ENCODE measurements at places on chromosomes 12 and 14. TPM values are rescaled to one million over a fixed set of nuclear protein-coding genes. Genes with fewer than 3 reads are reported as not detected.

EFS gene
- total RNA-seq: not detected

- H3K4me3 ChIP-seq: no peak overlapping the region
- no peak for DNase-seq
- peaks cover 7% of the 10 kb centered on the region for H3K4me1 ChIP-seq
- H3K36me3 ChIP-seq: no peaks in the 10 kb centered on the region
- H3K27me3 ChIP-seq: no peaks in the 10 kb centered on the region
- H3K27ac ChIP-seq: no peak overlapping the region
Observed at GRCh38 chr12:116325336-116325664, 47.8 kb upstream of the MED13L start.

- no peaks in the 10 kb centered on the region for H3K27me3 ChIP-seq
- DNase-seq: no peak
- no peak overlapping the region for H3K4me3 ChIP-seq
- no peaks in the 10 kb centered on the region for H3K36me3 ChIP-seq
- H3K27ac ChIP-seq: 0 out of 2 replicates have a peak overlapping the region, but pooled peaks have one; percentile 14
Observed at GRCh38 chr12:100127766-100128511, 14.7 kb downstream of the BLTP3B start.

- peaks cover 5% of the 10 kb centered on the region for H3K27me3 ChIP-seq
- H3K36me3 ChIP-seq: no peaks in the 10 kb centered on the region
- no peak for DNase-seq
Observed at GRCh38 chr12:97757481-97758193, 295.0 kb downstream of the RMST start.

GRCh38 chr12:113591480-113591974, 119.9 kb upstream of the LHX5 start:
- no peak overlapping the region for H3K4me3 ChIP-seq
- peaks cover 9% of the 10 kb centered on the region for H3K27me3 ChIP-seq
- no peak for DNase-seq
- H3K27ac ChIP-seq: no peak overlapping the region
- no peaks in the 10 kb centered on the region for H3K36me3 ChIP-seq

SERPINA12 gene
- total RNA-seq: not detected

DNA sequence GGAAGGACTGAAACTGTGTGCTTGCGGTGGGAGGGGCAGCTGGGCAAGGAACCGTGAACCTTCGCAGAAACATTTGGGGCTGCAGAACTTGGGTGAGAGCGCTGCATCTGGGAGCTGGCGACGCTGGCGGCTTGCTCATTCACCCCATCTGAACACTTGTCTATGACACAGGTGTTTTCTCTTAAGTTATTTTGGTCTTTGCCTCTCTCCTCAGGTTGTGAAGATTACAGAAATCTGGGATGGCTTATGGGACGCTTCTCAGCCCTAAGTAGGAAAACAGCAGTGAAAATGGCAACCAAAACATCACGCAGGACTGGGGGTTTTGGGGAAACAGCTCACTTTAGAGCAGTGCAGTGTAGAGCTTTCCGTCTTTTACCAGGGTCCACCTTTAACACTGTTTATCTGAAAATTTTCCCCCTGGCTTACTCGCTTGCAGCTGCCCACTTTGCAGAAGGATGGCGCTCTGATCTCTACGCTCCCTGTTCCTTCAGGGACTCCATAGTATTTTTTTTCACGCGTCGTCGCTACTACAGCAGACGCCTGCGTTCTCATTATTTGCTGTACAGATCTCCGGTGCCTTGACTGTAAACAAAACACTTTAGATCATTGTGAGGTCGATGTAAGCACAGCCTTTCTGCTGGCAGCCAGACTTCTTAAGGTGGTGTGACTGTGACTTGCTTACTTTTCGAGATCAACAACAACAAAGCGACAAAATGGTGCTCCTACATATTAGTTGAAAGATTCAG, 2.7 kb upstream of the CDKN1B start:
- no peak for DNase-seq
- no peak overlapping the region for H3K27ac ChIP-seq
- H3K36me3 ChIP-seq: peaks cover 15% of the 10 kb centered on the region
- H3K27me3 ChIP-seq: no peaks in the 10 kb centered on the region
- no peak overlapping the region for H3K4me3 ChIP-seq

DNA sequence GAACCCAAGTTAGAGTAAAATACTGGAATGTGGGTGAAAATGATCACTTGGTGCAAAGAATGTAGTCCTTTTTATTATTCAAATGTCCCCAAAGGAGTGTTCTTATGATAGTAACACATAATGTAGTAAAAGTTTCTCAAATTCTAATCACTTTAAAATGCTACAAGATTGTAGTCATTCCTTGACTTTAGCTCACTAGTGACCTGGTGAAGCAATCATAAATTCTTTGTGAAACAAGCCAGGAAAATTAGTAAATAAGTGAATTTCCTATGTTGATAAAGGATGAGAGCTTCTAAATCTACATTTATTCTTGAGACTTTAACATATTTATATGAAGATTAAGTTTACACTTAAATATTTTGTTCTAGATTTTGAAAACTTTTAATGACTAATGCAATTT, 30.7 kb upstream of the SLC17A8 start:
- H3K27me3 ChIP-seq: no peaks in the 10 kb centered on the region
- no peaks in the 10 kb centered on the region for H3K4me1 ChIP-seq
- no peak overlapping the region for H3K4me3 ChIP-seq
- DNase-seq: no peak

- no peak for DNase-seq
- no peaks in the 10 kb centered on the region for H3K27me3 ChIP-seq
- H3K36me3 ChIP-seq: no peaks in the 10 kb centered on the region
- no peak overlapping the region for H3K4me3 ChIP-seq
- H3K27ac ChIP-seq: no peak overlapping the region
Observed at GRCh38 chr12:13252616-13253015, 56.1 kb downstream of the EMP1 start.

CMTM5 gene
- not detected for total RNA-seq

DNA sequence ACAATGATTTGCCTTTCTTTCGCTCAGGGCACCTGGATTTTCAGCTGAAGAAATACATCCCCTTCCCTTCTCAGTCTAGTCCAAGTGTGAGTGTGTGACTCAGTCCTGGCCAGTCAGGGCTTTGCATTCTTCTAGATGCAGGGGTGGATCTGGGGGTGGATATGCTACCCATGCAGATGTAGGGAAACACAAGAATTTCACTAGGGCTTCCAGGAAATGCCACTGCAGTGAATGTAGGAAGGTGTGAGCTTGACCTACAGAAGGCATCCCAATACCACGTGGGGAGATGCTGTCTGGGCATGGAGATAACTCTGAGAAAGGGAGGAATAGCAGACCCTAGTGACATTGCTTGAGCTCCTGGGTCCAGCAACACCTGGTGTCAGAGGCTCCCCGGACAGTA, 404.2 kb downstream of the GLT1D1 start:
- no peaks in the 10 kb centered on the region for H3K4me1 ChIP-seq
- no peak for DNase-seq
- no peak overlapping the region for H3K27ac ChIP-seq
- H3K36me3 ChIP-seq: no peaks in the 10 kb centered on the region
- H3K27me3 ChIP-seq: no peaks in the 10 kb centered on the region

GRCh38 chr14:33847066-33847465, 103.8 kb downstream of the EGLN3 start:
- H3K27me3 ChIP-seq: no peaks in the 10 kb centered on the region
- H3K36me3 ChIP-seq: no peaks in the 10 kb centered on the region
- H3K4me1 ChIP-seq: peaks cover 11% of the 10 kb centered on the region
- no peak overlapping the region for H3K27ac ChIP-seq

PMCH gene
- total RNA-seq: not detected

DNA sequence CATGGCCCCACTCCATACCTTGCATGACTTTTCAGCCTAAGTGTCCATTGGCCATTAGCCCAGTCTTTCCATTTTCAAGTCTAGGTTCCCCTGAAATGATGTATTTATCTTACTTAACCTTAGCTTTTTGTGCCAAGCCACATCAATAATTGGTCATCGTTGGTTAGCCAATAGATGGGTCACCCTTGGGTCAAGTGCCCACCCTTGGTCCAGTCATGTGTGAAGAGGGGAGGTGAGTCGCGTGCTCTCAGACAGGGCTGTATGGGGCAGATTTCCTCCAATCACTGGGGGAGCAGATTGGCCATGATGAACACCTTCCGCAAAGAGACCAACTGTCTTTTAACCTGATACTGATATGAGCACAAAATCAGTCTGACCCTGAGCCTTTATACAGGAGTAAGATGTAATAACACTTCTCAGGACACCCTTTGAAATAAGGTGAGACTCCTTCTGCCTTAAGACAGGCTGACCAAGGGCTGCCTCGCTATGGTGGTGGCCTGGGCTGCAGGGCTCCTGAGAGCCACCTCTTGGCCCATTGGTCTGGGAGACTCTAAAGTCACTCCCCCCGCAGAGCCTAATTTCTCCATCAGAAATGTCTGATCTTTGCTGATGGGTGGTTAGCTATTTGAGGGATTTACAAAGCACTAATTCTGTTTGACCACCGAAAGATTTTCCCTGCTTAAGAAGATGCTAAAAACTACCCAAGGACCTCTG, 143.2 kb downstream of the ZFP36L1 start:
- H3K4me1 ChIP-seq: peaks cover 29% of the 10 kb centered on the region
- no peak overlapping the region for H3K27ac ChIP-seq
- no peaks in the 10 kb centered on the region for H3K36me3 ChIP-seq
- no peak for DNase-seq

GRCh38 chr12:132827763-132828703, 636 bp downstream of the GOLGA3 start:
- H3K4me3 ChIP-seq: peak overlapping the region; percentile 92
- H3K27ac ChIP-seq: peak overlapping the region; percentile 91
- H3K4me1 ChIP-seq: peaks cover 13% of the 10 kb centered on the region
- H3K36me3 ChIP-seq: peaks cover 6% of the 10 kb centered on the region
- H3K27me3 ChIP-seq: no peaks in the 10 kb centered on the region

P2RX7 gene
- total RNA-seq: 2.2 TPM

DNA sequence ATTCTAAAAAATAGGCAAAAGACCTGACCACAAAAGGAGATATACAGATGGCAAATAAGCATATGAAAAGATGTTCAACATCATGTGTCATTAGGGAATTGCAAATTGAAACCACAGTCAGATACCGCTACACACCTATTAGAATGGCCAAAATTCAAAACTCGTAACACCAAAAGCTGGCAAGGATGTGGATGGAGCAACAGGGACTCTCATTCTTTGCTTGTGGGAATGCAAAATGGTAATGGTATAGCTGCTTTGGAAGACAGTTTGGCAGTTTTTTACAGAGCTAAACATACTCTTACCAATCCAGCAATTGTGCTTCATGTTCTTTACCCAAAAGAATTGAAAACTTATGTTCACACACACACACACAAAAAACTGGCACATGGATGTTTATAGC, 8.2 kb upstream of the HMGA2 start:
- peaks cover 32% of the 10 kb centered on the region for H3K4me1 ChIP-seq
- H3K27ac ChIP-seq: no peak overlapping the region
- H3K4me3 ChIP-seq: no peak overlapping the region
- no peak for DNase-seq

RGS6 gene
- not detected for total RNA-seq

DNA sequence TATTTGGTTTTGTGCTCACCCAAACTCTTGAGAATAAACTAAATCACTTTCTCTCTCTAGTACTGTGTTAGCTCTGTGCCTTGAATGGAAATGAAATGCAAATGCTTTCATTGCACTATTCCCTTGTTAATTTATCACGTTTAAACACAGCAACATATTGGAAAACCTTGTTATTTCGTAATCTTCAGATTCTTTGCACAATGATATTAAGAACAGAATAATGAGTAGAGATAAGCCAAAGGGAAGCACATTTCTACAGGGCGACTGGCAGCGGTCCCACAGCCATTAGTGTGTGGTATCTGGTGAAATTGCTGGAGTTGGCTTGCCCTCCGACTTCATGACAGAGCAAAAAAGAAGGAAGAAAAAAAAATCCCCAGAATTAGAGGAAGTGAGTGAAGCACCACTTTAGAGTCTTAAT, 166.1 kb upstream of the E2F7 start:
- no peak overlapping the region for H3K27ac ChIP-seq
- no peak overlapping the region for H3K4me3 ChIP-seq
- DNase-seq: no peak
- no peaks in the 10 kb centered on the region for H3K36me3 ChIP-seq
- no peaks in the 10 kb centered on the region for H3K27me3 ChIP-seq

FSCB gene
- total RNA-seq: not detected

- H3K27me3 ChIP-seq: peaks cover 53% of the 10 kb centered on the region
Observed at GRCh38 chr12:108462686-108463085, 52.4 kb upstream of the FICD start.

- no peaks in the 10 kb centered on the region for H3K27me3 ChIP-seq
- no peak for DNase-seq
- H3K4me1 ChIP-seq: no peaks in the 10 kb centered on the region
- no peak overlapping the region for H3K27ac ChIP-seq
- H3K36me3 ChIP-seq: no peaks in the 10 kb centered on the region
- no peak overlapping the region for H3K4me3 ChIP-seq
Observed at GRCh38 chr12:39237004-39237403, 205.9 kb downstream of the KIF21A start.

DNA sequence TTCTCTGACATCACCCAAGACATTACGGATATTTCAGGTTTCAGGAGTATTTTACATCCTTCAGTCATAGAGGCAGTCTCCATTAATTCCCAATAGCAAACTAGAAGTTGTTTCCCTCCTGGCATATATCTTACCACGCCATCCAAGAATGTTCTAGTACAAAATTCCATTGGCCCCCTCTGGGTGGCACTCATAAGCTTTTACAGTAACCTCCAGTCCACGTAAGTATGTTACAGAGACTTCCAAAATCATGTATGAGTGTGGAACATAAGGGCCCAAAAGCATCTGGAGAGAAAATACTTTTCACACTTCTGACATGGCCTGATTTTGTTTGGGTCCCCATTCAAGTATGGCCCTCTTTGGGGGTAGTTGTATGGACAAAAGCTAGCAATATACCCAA, 58.1 kb upstream of the DHRS4 start:
- H3K27ac ChIP-seq: no peak overlapping the region
- no peak overlapping the region for H3K4me3 ChIP-seq
- H3K4me1 ChIP-seq: no peaks in the 10 kb centered on the region
- no peaks in the 10 kb centered on the region for H3K36me3 ChIP-seq

DNA sequence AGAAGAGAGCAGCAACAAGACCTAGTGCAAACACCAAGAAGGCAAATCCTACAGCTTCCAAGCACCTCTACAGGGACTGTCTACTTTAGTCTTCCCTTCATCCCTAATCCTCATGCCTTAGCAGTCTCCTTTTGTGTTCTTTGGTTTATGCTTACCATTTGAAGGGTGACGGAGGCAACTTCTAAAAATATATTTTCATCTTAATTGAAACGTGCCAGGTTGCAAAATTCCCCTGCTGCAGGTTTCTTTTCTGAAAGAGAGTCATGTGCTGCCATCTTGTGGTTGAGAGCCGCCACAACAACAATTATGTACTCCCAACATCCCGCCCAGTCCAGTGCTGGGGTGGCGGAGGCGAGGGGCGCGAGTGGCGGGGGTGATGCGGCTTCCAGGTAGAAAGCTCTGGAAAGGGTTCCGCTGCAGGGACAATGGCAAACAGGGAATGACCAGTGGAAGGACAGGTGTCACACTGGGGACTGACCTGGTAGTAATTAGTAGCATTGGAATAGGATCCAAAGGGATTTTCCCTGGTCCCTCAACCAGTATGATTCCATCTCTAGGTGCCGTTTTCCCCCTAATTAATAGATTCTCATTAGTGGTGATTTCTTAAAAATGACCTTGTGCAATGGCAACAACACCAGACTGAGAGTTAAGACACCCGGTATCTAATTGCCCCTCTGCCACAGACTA, 80.3 kb upstream of the GNG2 start:
- H3K27ac ChIP-seq: no peak overlapping the region
- no peak for DNase-seq
- 0 out of 2 replicates have a peak, but pooled peaks cover 4% of the 10 kb centered on the region for H3K4me1 ChIP-seq

Data from PC-9 (cell line).